ENCODE measurements at places on chromosomes 5 and 9.
A peak's percentile ranks its signal among the peaks of the same experiment; 100 is the strongest.

GRCh38 chr5:135711911-135712310, 122.6 kb upstream of the SLC25A48 start:
- no peak for DNase-seq

- DNase-seq = no peak
Observed at GRCh38 chr5:616484-617039, 4.4 kb downstream of the CEP72 start.

DNA sequence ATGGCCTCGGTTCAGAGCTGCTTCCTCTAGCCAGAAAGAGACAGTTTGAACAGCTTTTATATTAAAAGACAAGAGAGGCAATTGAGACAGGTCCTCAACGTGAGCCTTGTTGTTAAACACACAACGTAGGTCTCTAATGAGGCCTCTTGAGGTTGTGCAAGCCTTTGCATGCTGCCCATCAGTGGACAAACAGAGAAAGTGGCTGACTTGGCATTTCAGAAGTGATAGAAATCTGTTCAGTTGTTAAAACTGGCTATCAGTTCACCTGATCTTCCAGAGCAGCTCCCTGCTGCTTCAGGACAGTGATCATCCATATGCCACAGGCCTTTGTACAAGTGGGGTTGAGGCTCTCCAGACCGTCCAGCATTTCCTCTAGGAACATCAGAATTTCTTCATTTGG, 58.8 kb downstream of the MROH2B start:
- no peak for DNase-seq

DNA sequence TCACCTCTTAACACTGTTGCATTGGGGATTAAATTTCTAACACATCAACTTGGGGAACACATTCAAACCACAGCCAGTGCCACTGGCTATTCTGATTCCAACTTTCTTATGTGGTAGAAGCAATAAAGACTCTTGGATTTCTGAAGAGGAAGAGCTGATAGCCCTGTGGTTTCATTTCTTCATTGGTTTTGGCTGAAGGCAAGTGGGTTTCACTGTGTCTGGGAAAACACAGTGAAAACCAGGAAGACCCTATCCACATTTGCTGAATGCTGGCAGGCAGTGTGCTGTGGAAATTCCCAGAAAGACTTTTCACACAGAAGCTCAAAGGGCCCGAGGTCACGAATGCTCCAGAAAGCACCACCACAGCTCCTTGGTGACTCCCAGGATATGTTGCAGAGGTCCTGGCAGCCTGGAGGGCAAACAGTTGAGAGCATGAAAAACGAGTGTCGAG, 67.1 kb downstream of the DAPK1 start:
- no peak for DNase-seq

GRCh38 chr9:8096091-8096490, 296.5 kb upstream of the DMAC1 start:
- DNase-seq = no peak

DNA sequence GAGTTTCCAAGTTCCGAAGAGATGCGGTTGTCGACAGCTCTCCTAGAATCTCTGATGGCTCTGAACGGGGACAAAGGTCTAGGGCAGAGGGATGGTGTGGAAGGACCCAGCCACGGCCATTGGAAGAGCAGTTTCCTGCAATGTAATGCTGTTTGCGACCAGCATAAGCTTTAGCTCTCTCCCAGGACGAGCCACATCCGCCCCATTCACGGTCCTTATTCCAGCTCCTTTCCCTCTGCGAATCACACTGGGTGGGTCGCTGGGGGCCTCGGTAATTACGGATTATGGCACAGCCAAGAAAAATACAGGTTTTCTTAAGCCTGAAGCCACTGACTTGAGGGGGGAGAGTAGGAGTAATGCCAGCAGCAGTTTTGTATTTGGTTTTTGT, 22.7 kb downstream of the ANXA2R start:
- no peak for DNase-seq

GRCh38 chr9:19470981-19471650, 62.3 kb downstream of the ACER2 start:
- no peak for DNase-seq

DNA sequence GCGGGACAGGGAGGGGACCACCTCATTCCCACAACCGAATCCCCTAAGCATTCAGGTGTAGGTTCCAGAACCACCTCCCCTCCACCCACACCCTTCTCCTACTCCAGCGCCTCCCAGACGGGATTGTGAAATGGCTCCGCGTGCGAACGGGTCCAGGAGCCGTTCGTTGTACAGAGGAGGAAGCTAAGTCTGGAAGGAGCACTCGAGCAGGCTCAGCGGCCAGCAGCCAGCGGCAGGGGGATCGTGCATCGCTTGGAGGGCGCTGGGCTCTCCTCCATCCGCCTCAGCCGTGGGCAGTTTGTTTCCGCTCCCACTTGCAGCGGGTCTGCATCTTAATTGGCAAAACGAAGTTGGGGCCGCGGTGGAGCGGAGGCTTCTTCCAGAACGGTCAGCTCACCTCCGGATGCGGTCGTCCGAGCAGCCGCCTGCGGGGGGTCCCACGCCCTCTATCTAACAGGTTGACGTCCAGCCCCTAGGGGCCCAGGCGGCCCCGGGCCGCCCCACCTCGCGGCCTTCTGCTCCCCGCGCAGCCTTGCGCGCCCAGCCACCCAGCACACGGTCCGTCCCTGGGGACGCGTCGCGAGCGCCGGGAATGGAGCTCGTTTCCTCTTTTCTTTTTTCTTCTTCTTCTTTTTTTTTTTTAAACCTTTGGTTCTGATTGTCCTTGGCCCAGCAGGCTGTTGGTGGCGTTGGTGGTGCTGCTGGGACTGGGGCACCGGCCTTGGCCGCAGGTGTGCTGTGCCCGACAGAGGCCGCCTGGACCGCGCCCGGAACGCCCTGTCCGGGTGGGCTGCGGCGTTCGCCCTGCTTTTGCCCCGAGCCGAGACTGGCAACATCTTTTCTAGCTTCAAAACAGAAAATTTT, 3.9 kb upstream of the BARX1 start:
- DNase-seq = no peak

DNA sequence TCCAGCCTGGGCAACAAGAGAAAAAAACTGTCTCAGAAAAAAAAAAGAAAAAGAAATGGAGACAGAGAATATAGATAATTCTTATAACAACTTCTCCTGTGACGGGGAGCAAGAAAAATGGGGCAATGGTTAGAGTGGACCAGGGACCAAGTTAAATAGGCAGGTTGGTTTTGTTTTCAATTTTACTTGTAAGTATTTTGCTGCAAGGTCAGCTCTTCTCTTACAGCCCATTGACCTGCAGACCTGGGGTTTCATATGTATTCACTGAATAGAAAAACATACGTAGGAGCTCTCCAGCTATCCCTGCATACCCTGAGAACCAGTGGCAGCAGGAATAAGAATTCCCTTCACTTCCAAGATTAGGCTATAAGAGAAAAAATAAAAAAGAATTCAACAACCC, 29.2 kb upstream of the IL13 start:
- DNase-seq = no peak

GRCh38 chr5:111043712-111044506, 27.6 kb upstream of the TSLP start:
- peak; percentile 61 for DNase-seq

DNA sequence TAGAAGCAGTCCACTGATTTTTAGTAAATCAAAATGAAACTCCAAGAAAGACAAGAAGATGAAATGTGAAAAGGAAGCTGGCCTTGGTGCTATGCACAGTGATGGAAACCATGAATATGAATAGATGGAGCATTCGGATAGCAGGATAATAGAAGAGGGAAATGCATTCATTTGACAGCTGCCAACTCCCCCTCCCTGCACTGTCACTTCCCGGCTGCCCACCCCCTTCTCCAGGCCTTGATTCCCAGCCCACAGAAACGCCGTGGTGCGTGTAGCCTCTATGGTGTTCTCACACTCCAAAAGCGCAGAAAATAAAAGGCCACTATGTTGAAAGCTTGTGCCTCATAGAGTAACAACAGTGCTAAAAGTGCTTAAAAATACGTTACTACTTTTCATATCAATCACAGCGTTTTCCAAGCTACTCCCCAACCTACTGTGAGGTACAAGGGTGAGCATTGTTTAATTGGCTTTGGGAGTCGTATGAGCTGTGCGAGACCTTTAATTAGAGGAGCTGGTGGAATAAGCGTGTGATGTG, 26.1 kb upstream of the IFNK start:
- DNase-seq = no peak

DNA sequence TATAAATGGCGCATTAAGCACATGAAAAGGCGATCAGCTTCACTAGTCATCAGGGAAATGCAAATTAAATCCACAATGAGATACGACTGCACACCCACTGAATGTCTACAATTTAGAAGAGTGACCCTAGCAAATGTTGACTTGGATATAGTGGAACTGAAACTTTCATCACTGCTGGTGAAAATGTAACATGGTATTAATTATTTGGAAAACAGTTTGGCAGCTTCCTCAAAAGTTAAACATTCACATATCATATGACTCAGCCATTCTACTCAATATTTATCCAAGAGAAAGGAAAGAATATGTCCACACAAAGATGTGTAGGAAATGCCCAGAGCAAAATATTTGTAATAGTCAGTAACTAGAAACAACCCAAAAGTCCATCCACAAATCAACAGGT, 146.5 kb downstream of the LPAR1 start:
- no peak for DNase-seq

DNA sequence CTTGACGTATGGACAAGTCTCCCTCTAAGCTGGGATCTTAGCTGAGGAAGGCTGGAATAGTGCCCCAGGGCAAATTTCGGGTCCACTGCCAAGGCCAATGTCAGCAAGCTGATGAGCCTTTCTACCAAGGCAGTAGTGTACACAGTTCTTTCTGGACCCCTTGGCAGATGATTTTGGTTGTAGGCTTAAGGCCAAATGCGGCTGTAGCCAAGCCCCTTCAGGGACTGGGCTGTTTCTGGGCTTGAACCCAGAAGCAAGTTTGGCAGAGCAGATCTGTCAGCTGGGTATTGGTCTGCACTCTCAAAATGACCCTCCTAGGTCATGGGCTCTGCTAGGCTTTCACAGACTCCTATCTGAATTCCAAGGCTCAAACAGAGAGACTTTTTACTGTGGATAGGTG, 121.6 kb downstream of the ADAMTSL1 start:
- DNase-seq = no peak

DNA sequence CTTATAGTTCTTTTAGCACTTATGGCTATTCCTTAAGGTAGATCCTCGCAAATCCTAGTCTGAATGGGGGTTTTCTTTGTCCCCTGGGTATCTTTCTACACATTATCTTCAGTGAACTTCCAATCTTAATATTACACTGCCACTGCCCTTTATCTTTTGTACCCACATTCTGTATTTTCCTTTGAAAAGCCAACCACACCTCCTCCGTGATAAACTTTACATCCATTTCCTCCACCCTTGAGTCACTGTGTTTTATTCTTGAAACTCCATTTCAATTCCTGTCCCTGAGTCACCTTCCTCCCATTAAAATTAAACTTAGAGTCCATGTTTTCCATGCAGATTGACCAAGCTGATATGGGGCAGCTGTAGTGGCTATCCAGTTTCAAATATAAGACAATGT, 43.2 kb upstream of the RICTOR start:
- DNase-seq = no peak

GRCh38 chr5:58497921-58498320, 6.7 kb downstream of the GAPT start:
- no peak for DNase-seq

GRCh38 chr5:62650197-62650596, 71.6 kb downstream of the LRRC70 start:
- no peak for DNase-seq

DNA sequence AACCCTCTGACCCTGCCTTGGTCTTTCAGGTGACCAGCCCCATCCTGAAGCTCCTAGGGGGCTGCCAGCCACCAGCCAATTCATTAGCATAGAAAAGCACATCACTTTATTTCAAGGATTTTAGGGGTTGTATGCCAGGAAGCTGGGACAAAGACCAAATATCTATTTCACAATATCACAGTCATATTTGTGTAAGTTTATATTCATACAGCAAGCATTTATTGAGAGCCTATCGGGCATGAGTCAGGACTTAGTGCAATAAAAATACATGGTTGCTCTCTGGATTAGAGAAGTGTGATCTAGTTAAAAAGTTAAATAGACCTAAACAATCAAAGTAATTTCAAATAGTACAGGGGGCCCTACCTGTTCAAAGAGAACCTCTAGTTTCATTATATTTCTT, 113.8 kb downstream of the ERCC6L2 start:
- no peak for DNase-seq

DNA sequence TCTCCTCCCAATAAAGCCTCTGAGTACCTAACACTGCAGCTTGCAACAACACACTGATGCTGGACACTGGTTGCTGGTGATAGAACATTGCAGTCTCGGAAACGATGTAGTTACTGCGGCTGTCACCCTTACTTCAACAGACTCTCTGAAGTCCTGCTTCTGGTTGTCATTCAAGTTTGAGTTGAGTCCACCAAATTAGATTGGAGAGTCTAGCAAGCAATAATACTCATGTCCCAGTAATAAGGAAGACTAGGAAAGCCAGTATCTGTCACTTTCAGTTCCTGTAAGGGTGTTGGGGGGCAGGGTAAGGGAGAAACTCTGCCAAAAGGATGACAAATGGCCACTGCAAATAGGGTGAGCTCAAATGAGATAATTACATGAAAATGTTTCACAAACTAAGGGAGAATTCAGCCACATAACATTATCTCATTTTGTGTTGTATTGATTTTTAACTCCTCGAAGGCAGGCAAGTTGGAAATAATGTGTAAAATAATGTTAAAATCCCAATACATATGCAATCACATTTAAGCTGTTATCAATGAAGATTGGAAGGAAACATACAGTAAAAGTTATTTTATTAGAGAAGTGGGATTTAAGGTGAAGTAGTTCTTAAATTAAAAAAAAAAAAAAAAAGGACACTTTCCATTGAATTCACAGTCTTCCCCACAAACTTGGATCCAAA, 849 bp upstream of the IFT74 start:
- DNase-seq = no peak

DNA sequence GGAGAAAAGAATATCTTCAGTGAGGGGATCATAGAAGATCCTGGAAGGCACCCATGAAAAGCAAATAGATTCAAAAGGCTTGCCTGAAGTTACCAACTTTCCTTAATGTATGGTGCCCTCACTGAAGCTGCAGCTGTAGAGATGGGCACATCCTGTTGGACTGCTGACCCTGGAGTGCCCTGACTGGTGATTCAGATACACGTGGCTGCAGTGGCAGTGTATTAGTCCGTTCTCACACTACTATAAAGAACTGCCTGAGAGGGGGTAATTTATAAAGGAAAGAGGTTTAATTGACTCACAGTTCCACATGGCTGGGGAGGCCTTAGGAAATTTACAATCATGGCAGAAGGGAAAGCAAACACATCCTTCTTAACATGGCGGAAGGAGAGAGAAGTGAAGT, 80.3 kb downstream of the OSMR start:
- DNase-seq = no peak

DNA sequence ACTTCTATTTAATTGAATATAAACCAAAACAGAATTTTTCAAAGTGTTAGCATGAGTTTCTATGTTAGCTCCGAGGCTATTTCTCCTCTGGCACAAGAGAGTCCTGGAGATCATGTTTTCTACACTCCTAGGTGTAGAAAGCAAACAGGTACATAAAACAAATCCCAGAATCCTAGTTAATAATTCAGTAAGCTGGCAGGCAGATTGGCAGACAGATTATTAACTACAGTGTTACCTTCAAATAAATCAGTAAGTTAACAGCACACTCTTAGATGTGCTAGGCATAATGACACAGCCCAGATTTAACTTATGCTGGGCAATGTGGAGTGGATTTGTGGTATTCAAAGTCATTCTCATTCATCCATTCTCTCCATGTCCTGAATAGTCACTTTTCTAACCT, 282.8 kb upstream of the RPS23 start:
- no peak for DNase-seq

All from PC-9 (cell line).